Kasumi-1 (cell line): ENCODE measurements at places on chromosomes 3 and 15.

- DNase-seq, result no peak
These were observed 38.1 kb upstream of the IGDCC4 start for GRCh38 chr15:65460741-65461347.

DNA sequence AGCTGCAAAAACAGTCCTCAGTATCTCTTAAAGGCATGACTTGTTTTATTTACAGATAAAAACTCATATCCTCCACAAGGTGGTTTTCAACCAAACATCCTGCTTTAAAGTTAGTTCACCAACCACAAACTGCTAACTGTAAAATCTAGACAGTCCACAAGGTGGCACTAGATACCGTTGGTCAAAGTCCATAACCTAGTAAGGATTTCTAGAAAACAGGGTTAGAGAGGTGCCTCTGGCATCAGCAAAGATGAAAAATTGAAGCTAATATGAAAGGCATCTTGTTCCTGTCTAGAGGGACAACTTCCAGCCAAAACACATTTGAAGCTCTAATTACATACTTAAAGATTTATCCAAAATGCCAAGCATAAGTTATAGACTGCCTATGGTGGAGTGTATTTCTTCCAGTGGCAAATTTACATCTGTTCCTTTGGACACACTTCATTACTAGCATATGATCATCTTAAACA lies 56.0 kb downstream of the ZMAT3 start:
- peak; percentile 81 for DNase-seq

DNA sequence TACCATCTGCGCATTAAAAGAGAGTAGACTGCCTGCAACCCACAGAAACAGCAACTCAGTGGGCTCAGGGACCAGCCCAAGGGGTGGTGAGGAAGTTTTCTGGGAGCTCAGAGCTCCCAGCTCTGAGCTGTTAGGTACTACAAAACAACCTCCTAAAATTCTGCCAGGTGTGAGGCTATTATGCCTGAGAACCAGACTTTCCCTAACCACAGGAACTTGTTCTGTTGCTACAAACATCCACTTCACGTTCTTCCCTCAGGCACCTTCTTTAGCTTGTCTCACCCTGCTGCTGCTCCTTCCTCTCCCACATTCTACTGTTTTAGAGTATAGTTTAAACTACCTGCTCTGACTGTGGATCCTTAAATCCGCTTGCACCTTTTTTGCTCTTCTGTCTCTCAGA lies 399.4 kb downstream of the ROBO1 start:
- DNase-seq, result no peak

- no peak for DNase-seq
These were observed 16.6 kb downstream of the KBTBD13 start for GRCh38 chr15:65092911-65093792.
